ENCODE measurements at places on chromosomes 11 and 22.

GRCh38 chr11:85752890-85753581 is 57.9 kb downstream of the SYTL2 start:
- peak overlapping the region; percentile 81 for H3K4me3 ChIP-seq
- no peaks in the 10 kb centered on the region for H3K27me3 ChIP-seq
- H3K27ac ChIP-seq: peak overlapping the region; percentile 98
- peak; percentile 88 for DNase-seq
- peaks cover 37% of the 10 kb centered on the region for H3K36me3 ChIP-seq

DNA sequence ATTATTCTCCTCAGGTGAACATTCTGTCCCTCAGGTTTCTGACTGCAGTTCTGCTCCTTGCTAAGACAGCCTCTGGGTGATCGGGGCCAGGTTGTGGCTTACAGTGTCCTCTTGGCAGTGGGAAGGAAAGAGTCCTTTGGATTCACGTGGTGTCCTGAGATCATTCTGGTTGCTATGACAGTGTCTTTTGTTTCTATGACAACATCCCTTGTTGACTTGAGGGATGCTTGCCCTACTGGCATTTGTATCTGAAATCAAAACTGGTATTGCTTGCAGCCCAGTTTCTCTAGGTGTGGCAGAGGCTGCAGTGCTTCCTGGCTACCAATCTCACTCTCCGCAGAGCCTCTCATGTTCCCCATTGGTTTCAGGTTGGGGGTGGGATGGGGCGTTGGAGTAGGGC is 151.8 kb upstream of the CCDC90B start:
- H3K4me3 ChIP-seq: no peak overlapping the region
- DNase-seq: no peak
- H3K4me1 ChIP-seq: no peaks in the 10 kb centered on the region
- H3K36me3 ChIP-seq: no peaks in the 10 kb centered on the region
- no peak overlapping the region for H3K27ac ChIP-seq

GRCh38 chr11:9313648-9314290 is 624 bp downstream of the TMEM41B start:
- peak overlapping the region; percentile 100 for H3K27ac ChIP-seq
- H3K36me3 ChIP-seq: peaks cover 16% of the 10 kb centered on the region
- peaks cover 38% of the 10 kb centered on the region for H3K4me1 ChIP-seq
- peaks cover 20% of the 10 kb centered on the region for H3K27me3 ChIP-seq

- no peaks in the 10 kb centered on the region for H3K27me3 ChIP-seq
- DNase-seq: no peak
- H3K27ac ChIP-seq: peak overlapping the region; percentile 92
- H3K4me3 ChIP-seq: peak overlapping the region; percentile 80
- H3K4me1 ChIP-seq: peaks cover 43% of the 10 kb centered on the region
Measured at GRCh38 chr11:102560555-102561011, 30.0 kb upstream of the MMP7 start.

DNA sequence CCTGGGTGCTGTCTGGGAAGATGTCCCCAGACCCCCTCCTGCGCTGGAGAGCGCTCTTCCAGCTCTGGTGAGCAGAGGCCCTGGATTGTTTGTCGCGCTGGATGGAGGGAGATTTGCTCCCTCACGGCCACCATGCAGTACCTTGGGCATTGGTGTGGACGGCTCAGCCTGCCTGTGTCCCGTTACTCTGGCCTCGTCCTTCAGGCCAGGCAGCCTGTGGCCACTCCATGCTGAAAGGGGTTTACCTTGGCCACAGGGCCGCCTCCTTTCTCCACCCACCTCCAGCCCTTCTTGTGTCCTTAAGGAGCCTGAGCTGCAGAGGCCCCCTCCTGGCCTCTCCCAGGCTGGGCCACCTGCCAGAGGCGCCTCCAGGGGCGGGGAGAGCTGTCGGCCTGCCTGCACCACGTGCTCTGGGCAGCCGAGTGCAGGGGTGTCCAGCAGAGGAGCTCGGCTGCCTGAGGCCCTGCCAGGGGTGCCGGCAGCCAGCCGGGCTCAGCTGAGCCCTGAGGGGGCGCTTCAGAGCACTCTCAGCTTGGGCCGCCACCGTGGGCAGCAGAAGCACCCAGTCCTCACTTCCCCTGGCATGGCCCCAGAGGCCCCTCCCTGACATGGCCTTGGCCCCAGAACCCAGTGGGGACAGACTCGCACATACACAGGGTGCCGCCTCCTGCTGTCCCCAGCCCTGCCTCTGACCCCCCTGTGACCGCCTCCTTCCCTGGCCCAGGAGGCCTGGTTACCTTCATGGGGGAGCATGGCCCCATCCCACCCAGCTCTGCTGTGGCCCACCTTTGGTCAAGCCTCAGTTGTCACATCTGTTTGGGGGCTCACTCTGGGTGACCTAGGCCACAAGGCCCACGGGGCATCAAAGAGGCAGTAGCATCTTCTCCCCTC is 3.4 kb downstream of the CCND1 start:
- H3K36me3 ChIP-seq: peaks cover 4% of the 10 kb centered on the region
- H3K4me3 ChIP-seq: peak overlapping the region; percentile 71
- DNase-seq: no peak
- peaks cover 20% of the 10 kb centered on the region for H3K27me3 ChIP-seq
- H3K27ac ChIP-seq: no peak overlapping the region

DNA sequence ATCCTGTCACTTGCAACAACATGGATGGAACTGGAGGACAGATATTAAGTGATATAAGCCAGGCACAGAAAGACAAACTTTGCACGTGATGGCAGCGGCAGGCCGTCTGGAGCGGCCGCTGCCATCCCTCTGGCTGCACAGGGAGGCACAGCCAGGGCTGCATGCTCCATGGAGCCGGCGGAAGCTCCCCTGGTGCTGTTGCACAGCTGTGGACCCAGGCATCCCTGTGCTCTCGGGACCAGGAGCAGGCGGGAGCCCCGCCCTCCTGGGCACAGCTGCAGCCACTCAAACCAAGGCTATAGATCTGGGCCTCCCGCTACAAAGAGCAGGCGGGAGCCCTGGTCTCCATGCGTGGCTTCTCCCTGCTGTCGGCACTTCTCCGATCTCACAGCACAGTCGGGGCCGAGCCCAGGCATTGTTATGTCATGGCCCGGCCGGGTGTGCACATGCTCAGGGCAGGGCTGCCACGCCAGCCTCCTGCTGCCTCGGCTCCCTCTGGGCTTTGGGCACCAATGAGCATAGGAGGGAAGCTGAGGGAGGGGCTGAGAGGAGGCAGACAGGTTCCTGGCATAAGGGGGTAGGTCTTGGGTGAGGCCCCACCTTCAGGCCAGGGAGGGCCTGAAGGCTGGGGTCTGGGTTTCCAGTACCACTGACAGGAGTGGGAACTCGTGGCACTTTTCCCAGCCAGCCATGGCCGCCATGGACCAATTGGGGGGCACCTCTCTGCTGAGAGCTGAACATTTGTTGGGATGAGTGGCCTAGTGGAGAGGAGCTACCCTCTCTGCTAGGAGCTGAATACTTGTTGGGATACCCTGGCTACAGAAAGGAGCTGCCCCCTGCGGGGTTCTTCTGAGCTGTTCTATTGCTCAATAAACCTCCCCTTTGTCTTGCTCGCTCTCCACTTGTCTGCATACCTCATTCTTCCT is 16.7 kb downstream of the RRP8 start:
- H3K27ac ChIP-seq: no peak overlapping the region
- peaks cover 14% of the 10 kb centered on the region for H3K36me3 ChIP-seq
- H3K4me1 ChIP-seq: peaks cover 4% of the 10 kb centered on the region
- DNase-seq: no peak
- H3K27me3 ChIP-seq: no peaks in the 10 kb centered on the region
- no peak overlapping the region for H3K4me3 ChIP-seq

- H3K27ac ChIP-seq: no peak overlapping the region
- no peak for DNase-seq
- H3K4me1 ChIP-seq: no peaks in the 10 kb centered on the region
- no peaks in the 10 kb centered on the region for H3K36me3 ChIP-seq
- H3K4me3 ChIP-seq: no peak overlapping the region
Measured at GRCh38 chr11:56706486-56706885, 7.6 kb downstream of the OR9G1 start.

DNA sequence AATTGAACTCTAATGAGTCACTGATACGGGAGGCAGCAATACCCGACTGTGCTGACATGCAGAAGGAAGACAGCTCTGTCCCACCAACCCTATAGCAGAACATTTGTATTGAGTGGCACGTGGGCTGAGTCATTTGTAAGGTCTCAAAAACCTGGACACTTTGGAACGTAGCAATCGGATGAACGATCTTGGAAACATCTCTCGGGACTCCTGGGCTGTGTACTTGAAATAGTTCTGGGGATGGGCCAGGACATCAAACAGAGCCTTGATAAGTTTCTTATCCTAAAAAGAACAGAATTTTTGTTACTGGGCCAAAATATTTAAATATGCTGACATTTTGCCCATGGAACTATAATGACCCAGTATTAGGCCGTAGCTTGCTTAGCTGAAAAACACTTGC is 17.1 kb upstream of the NRIP3 start:
- peaks cover 26% of the 10 kb centered on the region for H3K27me3 ChIP-seq
- H3K27ac ChIP-seq: no peak overlapping the region
- no peak for DNase-seq
- no peak overlapping the region for H3K4me3 ChIP-seq
- no peaks in the 10 kb centered on the region for H3K4me1 ChIP-seq
- no peaks in the 10 kb centered on the region for H3K36me3 ChIP-seq

- H3K4me1 ChIP-seq: peaks cover 42% of the 10 kb centered on the region
- H3K36me3 ChIP-seq: peaks cover 33% of the 10 kb centered on the region
- peak overlapping the region; percentile 99 for H3K4me3 ChIP-seq
- peak overlapping the region; percentile 97 for H3K27ac ChIP-seq
- peaks cover 7% of the 10 kb centered on the region for H3K27me3 ChIP-seq
Measured at GRCh38 chr11:13276454-13276831, 1.1 kb upstream of the BMAL1 start.

DNA sequence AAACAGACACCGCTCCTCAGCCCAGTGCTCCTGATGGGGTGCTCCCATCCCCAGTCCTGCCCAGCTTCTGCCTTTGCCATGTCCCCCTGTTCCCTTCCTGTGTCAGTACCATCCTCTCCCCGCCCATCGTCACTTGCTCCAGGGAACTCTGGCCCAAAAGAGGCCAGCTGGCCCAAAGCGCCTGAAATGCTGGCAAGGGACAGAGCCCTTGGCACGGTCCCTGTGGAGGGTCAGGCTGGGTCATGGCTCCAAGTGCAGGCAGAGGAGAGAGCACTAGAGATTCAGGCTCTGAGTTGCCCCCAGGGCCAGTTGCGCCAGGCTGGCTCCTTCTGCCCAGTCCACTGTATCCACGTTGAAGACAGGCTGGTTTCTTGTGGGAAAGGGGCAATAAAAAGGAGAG is 8.4 kb upstream of the HDHD5 start:
- H3K27me3 ChIP-seq: peaks cover 5% of the 10 kb centered on the region
- H3K4me1 ChIP-seq: peaks cover 4% of the 10 kb centered on the region
- peaks cover 5% of the 10 kb centered on the region for H3K36me3 ChIP-seq
- no peak overlapping the region for H3K27ac ChIP-seq

DNA sequence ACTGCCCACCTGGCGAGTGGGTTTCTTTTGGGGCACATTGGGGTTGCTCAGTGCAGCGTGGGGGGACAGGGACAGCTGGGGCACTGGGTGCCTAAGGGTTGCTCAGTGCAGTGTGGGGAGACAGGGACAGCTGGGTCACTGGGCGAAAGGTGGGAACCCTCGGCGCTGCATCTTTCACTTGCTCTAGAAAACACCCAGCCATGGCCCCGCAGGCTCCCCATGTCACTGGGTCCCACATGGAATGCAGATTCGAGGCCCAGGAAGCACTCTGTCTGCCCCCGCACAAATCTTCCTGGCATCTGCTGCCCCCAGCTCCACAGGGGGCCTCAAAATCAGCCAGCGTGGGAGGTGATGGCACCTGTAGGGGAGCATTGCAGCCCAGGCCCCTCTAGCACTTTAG is 229.3 kb downstream of the BRD1 start:
- H3K4me3 ChIP-seq: no peak overlapping the region
- no peak for DNase-seq
- H3K36me3 ChIP-seq: peaks cover 2% of the 10 kb centered on the region
- no peaks in the 10 kb centered on the region for H3K27me3 ChIP-seq

GRCh38 chr11:60528934-60529333 is 13.7 kb downstream of the MS4A13 start:
- no peak overlapping the region for H3K27ac ChIP-seq
- no peaks in the 10 kb centered on the region for H3K4me1 ChIP-seq
- DNase-seq: no peak

DNA sequence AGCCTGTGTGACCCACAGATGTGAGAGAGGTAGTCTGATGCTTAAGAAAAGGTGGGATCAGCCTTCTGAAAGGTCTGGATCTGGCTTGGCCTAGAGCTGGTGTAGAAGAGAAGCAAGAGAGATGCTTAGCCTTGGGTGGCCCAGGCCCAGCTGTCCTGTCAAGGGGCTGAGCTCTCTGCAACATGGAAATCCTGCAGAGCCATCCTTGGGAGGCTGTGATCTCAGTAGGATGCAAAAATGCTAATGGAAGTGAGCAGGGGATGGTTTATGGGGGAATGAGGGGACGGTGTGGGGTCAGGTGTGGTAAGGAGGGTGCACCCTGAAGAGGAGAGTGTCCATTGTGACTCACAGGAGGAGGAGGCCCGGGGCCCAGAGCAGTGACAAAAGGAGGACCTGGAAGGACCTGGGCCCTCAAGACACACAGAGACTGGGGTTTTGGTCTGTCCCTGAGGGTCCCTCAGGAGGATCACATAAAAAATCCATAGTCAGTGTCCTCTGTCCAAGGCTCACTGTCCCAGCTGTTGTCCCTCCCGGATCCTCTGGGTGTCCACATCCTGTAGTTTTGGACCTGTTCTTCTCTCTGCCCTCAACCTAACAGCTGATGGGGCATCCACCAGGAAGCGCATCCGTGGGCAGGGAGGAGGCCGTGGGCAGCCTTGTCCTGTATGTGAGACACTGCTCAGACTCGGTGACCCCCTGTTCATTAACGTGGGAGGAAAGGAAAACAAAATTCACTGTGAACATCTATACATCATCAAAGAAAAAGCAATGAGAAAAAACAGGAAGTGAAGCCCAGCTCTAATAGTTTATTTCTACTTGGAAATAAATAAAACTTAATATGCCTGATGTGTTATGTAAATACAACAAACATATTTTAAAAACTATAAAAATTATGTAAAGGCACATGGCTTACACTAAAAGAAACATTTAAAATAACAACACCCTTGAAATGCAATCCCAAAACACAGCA is 129.8 kb downstream of the ZNF280B start:
- H3K27me3 ChIP-seq: peaks cover 96% of the 10 kb centered on the region
- H3K27ac ChIP-seq: no peak overlapping the region
- H3K4me1 ChIP-seq: no peaks in the 10 kb centered on the region
- DNase-seq: no peak

GRCh38 chr22:30187094-30187493 is 59.5 kb downstream of the LIF start:
- peaks cover 12% of the 10 kb centered on the region for H3K4me1 ChIP-seq
- H3K4me3 ChIP-seq: peak overlapping the region; percentile 17
- no peak overlapping the region for H3K27ac ChIP-seq
- peaks cover 13% of the 10 kb centered on the region for H3K27me3 ChIP-seq

DNA sequence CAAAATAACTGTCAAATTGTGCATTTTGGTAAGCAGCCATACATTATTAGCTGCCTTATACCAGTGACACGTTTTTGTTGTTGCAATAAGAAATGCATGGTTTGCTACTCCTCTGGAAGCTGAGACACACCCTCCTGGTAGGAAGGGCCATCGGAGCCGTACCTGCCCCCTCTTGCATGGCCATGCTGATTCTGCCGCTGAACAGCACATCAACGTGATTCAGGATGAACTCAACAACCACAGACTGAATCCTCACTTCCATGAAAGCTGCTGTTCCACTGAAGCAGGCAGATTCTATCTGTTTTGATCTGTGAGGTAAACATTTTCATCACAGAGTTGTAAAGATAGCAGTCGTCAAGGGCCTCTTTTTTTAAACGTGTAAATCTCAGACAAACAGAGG is 38.6 kb upstream of the TP53AIP1 start:
- H3K4me3 ChIP-seq: no peak overlapping the region
- peaks cover 4% of the 10 kb centered on the region for H3K4me1 ChIP-seq
- DNase-seq: no peak
- no peaks in the 10 kb centered on the region for H3K36me3 ChIP-seq
